ENCODE measurements at places on chromosomes 16 and 17.
A peak's percentile ranks its signal among the peaks of the same experiment; 100 is the strongest.

GRCh38 chr16:88770461-88771293, 14.3 kb downstream of the PIEZO1 start:
- peak; percentile 59 for DNase-seq

GRCh38 chr17:68143425-68143824, 104.4 kb upstream of the AMZ2 start:
- no peak for DNase-seq

GRCh38 chr17:17836818-17837379, at the start of gene SREBF1:
Gene SREBF1 (minus strand): TSS chr17:17836986. CDS start chr17:17836817, 169 bp downstream.
- peak; percentile 56 for DNase-seq

DNA sequence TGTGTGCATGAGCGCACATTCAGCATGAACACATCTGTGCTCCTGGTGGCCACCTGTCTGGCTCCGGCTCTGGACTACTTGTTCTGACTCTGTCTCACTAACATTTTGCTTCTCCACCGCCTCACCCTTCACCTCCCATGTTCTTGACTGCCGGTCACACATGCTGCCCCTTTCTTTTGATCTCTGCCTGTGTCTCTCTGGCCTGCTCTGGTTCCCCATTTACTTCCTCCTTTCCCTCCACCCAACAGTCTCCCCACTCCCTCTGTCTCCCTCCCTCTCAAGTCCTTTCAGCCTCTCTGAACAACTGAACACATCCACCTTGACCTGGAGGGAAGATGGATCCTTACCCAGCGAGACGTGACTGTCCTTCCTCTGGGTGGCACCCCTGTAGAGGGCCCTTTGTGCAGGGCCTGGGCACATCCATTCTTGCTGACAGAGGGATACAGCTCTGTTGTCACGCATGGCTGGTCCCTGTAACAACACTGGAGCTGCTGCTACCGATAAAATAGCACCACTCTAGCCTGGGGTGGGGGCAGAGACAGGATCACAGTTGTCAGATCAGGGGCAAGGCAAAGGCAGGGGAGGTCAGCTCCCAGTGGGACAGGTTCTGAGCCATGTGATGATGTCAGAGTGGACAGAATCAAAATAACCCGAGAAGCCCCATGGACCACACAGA, 11.0 kb downstream of the ZSCAN32 start:
- DNase-seq = no peak

DNA sequence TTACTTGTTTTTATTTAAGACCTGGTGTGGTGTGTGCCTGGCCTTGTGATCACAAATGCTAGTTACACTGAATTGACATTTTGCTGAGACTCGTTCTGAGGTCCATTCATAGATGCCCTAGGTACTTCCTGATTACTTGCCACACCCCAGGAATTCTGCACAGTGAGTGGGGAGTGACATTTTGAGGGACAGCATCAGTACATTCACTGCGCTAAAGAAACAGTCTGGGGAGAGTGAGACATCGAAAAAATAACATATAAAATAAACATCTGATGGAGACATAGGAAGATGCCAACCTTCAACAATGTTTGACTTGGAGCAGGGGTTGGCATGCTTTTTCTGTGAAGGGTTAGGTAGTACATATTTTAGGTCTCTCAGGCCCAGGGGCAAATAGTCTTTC, 30.4 kb downstream of the ABCC1 start:
- no peak for DNase-seq

GRCh38 chr17:65900216-65900615, 291.7 kb downstream of the CEP112 start:
- no peak for DNase-seq

GRCh38 chr17:44914698-44915271, 515 bp downstream of the GFAP start:
- DNase-seq = no peak

GRCh38 chr17:5097101-5097834, 14.4 kb downstream of the ZNF232 start:
- DNase-seq = peak; percentile 16

- DNase-seq = no peak
These were observed 50.6 kb upstream of the ADCY9 start for GRCh38 chr16:4166821-4167220.

DNA sequence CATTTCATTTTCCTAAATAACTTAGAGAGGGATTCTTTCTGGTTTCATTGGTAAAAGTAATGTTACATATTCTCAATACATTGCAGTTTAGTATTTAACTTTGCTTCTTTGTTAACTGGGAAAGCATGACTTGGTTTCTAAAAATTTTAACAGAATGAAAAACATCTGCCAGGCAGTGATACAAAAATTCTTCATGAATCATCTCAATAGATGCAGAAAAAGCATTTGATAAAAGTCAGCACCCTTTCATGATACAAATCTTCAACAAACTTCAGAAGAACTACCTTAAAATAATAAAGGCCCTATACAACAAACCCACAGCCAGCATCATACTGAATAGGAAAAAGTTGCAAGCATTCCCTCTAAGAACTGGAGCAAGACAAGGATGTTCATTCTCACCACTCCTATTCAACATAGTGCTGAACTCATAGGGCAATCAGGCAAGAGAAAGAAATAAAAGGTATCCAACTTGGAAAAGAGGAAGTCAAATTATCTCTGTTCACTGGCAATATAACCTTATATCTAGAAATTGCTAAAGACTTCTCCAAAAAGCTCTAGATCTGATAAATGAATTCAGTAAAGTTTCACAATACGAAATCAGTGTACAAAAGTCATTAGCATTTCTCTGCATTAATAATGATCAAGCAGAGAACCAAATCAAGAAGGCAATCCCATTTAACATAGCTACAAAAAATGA, 50.4 kb downstream of the SLFN5 start:
- no peak for DNase-seq

GRCh38 chr17:63267846-63268245, 178.3 kb downstream of the CYB561 start:
- DNase-seq = no peak

GRCh38 chr16:84298376-84298899, 3.8 kb downstream of the WFDC1 start:
- DNase-seq = no peak

GRCh38 chr17:4724650-4725049, 6.6 kb upstream of the MED11 start:
- no peak for DNase-seq

DNA sequence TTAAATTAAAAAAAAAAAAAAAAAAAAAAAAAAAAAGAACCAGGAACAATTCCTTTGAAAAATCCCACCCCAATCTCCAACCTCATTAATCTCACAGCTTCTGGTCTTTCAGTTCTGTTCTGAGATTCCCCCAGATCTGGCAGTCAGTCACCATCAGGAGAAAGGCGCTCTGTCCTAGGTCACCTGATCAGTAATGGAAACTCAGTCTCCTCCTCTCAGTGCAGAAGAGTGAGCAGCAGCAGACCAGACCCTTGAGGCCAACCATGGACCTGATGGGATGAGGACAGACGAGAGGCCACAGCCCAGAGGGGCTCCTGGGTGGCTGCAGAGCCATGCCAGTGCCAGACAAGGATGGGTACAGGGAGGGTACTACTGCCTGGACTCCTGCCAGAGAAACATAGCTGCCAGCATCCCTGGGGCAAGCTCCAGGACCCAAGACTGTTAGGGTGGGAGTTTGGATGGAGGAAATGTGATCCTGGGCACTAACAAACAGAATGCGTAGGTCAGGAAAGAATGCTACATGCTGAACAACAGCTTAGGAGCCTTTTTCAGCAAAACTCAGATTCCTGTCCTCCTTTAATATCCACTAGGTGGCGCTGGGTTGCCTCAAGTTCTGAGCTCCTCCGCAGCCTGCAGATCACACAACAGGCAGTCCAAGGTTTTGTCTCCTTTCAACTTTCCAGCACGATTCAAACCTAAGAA, 28.7 kb downstream of the MPG start:
- peak; percentile 53 for DNase-seq

GRCh38 chr16:19169082-19169639, 1.1 kb downstream of the SYT17 start:
- DNase-seq = no peak

GRCh38 chr16:67447508-67448076, 16.7 kb downstream of the HSD11B2 start:
- DNase-seq = peak; percentile 63

GRCh38 chr17:11264183-11264871, 23.3 kb downstream of the SHISA6 start:
- DNase-seq = no peak

GRCh38 chr16:71883168-71883848, 674 bp downstream of the ZNF821 start:
- DNase-seq = peak; percentile 40

DNA sequence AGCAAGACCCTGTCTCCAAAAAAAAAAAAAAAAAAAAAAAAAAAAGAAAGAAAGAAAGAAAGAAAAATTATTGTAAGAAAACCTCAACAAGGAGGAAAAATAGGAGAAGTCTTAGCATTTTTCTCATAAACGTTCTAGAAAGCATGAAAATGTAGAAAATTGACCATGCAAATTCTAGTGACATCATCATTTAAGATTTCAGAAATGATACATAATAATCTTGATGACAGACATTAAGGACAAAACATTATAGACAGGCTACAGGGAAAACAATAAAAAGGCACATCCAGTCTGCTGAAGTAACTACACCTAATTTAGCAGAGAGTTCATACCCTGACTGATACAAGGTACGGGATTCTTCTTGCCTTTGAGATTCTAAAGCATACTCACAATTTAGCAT, 21.9 kb downstream of the MED13 start:
- DNase-seq = no peak

DNA sequence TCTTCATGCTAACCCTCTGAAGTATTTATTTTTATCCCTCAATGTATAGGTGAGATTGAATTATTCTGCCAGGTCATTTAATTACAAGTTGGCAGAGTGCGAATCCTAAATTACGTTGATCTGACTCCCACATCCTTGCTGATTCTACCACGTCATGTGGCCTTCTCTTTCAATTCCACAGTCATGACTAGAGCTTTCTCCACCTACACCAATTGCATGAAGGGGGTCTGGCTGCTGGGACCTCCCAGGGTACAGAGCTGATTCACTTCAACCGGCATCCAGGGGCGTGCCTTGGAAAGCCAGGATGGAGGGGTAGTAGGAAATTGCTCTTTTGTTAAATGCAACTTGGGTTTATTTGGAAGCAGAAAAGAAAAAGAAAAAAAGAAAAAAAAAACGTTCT, 41.1 kb upstream of the CDH13 start:
- DNase-seq = no peak

DNA sequence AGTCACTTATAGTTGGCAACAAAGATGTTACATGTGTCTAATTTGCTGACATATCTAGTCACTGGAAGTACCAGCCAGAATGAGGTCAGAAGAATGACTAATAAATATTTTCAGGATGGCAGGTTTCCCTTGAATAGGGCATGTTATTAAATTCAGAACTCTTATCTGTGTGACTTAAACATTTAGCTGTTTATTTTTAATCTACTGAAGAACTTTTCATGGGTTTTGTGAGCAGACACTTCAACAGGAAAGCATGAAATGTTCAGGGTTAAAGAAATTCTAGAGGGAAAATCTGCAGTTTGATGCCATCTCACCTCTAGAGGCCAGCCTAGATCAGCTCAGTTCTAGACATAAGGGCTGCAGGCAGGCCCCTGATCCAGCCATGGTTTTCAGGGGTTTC, 13.2 kb downstream of the JPT2 start:
- no peak for DNase-seq

GRCh38 chr17:45983614-45984310, 15.3 kb upstream of the STH start:
- no peak for DNase-seq

- no peak for DNase-seq
These were observed 138.0 kb upstream of the WSB1 start for GRCh38 chr17:27155866-27156265.

GRCh38 chr17:80986046-80986445, 5.6 kb upstream of the CHMP6 start:
- DNase-seq = no peak

GRCh38 chr17:5846001-5846400, 224.2 kb upstream of the WSCD1 start:
- no peak for DNase-seq

Measured in effector memory CD8-positive, alpha-beta T cell (primary cell).